ENCODE measurements at places on chromosomes 13 and 19. TPM values are rescaled to one million over a fixed set of nuclear protein-coding genes. Genes with fewer than 3 reads are reported as not detected.

The ZNF610 gene
- total RNA-seq = 2.3 TPM

DNA sequence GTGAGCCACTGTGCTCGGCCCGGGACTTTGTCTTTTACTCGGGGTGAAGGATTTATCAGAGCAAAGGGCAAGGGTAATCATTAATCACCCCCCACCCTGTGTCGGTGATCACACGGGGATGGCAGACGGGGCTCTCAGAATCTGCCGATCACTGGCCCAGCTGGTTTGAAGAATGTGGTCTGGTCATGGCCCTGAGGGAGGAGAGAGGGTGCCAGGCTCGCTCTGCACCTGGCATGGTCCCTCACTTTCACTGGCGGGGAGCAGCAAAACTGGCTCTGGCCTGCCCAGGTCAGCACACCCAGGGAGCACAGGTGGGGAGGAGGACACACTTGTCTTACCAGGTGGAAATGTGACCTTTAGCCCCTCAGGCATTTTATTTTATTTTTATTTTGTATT, 10.2 kb downstream of the REEP6 start:
- no peak for DNase-seq

The APOC4 gene
- total RNA-seq = not detected

DNA sequence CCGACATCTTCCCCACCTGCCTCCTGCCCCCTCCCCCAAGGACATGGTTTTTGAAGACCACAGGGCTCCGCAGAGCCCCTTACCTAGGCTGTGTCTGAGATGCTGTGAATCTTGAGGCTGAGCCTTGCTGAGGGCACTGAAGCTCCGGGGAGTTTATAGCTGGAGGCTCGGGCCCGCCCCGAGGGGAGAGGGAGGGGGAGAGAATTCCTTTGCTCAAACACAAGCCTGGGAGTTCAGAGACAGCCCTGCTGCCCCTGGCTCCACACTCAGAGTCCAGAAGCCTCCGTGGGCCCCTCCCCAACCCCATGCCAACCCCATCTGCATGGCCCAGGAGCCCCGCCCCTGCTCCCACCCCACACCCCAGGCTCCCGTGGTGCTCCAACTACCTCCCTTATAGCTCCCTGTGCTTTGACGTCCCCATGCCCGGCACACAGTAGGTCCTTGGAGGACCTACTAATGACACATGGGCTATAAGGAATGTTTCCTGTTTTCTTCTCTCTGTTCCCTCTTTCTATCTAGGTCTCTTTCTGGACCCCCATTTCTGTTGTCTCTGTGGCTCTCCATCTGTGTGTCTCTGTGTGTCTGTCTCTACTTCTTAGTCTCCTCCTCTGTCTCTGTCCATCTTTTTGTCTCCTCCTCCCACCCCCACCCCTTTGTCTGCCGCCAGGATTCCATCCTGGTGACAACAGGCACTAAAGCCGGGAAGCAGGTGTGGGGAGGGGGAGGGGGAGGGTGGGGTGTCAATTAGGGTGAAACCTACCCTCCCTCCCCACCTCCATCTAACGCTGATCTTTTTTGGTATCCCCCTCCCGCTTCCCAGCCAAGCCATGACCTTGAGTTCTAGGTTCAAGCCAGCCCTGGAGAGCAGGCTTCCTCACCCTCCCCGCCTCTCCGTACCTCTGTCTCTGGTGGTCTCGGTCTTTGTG, at the start of gene TNNT1:
TNNT1 (minus strand) TSS at position 129 of the 926 bp plus-strand sequence. CDS start 2,049 bp downstream, outside the sequence.
- DNase-seq = no peak

DNA sequence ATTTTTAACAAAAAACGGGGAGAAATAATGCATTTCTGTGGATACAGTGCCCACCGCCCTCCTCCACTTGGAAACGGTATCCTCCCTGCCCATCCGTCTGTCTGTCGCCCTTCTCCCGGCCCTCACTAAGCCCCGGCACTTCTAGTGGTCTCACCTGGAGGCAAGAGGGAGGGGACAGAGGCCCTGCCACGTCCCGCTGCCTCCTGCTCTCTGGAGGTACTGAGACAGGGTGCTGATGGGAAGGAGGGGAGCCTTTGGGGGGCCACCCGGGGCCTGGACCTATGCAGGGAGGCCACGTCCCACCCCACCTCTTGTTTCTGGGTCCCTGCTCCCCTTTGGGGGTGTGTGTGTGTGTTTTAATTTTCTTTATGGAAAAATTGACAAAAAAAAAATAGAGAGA, 3.0 kb upstream of the HAMP start:
- no peak for DNase-seq

The DAZAP1 gene
- total RNA-seq = 43.8 TPM

DNA sequence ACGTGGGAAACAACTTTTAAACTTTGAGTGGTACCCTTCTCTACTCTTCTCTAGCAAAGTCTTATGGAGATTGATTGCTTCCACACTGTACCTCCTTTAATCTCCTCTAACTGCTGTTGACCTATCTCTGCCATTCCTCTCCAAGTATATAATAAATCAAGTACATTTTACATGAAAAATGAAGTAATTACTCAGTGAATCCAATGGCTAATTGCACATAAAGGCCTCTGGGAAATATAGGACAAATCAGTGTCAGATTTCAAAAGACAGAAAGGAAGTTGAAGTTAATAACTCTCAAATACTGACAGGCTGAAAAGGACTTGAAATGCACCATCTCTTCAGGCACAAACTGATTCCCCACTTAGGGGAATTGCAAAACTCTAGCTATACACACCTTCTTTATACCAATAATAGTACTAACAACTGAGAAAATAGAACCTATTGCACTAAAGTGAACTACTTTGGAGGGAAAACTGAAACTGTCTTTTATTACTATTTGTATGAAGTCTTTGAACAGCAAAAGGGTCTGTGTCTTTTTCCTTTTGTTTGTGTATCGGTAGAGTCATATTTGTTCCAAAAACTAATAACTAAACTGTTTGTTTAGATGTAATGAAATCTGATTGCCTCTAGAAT, 701.1 kb downstream of the PCDH9 start:
- no peak for DNase-seq

DNA sequence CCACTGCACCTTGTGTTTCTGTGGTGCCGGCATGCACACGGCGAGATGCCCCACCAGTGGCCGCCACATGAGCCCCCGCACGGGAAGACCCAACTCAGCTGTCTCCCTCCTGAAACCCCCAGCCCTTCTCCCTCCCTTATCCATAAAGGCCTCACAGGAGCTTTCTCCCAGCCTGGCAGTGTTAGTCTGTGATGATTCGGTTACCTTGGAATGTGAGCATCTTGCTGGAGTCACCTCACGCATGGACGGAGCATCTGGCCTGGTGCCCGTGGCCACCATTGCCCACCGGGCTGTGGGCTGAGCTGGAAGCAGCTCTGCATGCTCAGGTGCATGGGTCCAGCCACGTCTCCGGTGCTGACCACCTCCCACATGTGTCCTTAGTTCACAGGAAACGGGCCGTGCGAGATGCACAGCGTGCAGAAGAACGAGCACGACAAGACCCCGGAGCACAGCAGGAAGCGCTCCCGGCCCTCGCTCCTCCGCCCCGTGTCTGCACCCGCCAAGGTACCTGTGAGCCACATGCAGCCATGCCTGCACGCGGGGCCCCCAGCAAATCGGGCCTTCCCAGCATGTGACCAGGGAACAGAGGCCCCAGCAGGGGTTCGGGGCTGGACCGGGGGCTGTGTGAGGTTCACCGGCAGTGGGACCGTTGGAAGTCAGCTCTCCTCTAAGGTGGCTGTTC, 22.0 kb downstream of the SIN3B start:
- no peak for DNase-seq

DNA sequence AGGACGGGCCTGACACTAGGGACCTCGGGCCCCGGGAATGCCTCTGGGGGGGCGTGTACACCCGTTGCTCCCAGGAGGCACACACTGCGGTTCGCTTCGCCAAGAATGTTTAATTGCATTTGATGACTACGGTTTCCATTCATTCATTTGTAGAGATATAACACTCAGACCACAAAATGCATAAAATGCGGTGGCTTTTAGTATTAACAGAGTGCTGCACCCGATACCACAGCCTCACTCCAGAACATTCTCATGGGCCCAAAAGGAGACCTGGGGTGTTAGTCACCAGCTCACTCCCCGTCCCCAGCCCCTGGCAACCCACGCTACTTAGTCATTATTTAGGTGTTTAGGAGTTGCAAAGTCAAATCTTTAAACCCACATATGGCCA, 21.8 kb downstream of the HCN2 start:
- DNase-seq = peak; percentile 57

- DNase-seq = peak; percentile 22
Observed at GRCh38 chr19:54208784-54209057, 8.1 kb downstream of the RPS9 start.

GRCh38 chr19:12784394-12784870, 6.9 kb upstream of the JUNB start:
- DNase-seq = no peak

DNA sequence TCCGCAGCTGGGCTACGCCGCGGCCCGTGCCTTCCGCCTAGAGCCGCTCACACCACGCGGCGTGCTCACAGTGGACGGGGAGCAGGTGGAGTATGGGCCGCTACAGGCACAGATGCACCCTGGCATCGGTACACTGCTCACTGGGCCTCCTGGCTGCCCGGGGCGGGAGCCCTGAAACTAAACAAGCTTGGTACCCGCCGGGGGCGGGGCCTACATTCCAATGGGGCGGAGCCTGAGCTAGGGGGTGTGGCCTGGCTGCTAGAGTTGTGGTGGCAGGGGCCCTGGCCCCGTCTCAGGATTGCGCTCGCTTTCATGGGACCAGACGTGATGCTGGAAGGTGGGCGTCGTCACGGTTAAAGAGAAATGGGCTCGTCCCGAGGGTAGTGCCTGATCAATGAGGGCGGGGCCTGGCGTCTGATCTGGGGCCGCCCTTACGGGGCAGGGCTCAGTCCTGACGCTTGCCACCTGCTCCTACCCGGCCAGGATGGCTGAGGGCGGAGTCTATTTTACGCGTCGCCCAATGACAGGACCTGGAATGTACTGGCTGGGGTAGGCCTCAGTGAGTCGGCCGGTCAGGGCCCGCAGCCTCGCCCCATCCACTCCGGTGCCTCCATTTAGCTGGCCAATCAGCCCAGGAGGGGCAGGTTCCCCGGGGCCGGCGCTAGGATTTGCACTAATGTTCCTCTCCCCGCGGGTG, 7.4 kb downstream of the DBP start:
- DNase-seq = peak; percentile 66

DNA sequence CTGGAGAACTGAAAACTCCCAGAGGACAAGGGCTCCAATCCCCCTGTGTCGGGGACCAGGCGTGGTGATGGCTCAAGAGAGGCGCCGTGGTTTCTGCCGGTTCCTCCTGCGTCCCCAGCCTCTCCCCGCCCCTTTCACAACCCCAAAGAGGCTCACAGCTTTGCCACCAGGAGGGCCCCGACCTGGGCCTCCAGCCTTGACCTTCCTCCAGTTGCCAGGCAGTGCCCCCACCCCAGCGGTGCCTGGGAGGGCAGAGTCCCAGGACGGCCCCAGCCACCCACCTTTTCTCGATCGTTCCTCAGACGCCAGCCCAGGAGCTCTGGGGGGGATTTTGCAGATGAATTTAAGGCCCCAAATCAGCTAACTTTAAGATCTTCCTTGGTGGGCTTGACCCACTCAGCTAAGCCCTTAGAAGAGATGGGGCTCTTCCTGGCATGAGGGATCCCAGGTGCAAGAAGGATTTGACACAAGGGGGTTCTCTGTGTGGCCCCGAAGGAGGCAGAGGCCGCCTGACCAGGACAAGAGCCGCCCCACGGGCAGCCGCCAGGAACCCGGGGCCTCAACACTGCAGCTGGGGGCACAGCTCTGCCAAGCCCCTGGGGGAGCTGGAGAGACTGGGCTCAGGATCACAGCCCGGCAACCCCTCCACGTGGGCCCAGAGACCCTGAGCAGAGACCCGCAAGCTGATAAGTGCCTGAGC, 47.0 kb downstream of the MCF2L start:
- DNase-seq = no peak

The LGALS14 gene
- not detected for total RNA-seq

The IGFL3 gene
- not detected for total RNA-seq

The TPM4 gene
- 1,097 TPM for total RNA-seq

DNA sequence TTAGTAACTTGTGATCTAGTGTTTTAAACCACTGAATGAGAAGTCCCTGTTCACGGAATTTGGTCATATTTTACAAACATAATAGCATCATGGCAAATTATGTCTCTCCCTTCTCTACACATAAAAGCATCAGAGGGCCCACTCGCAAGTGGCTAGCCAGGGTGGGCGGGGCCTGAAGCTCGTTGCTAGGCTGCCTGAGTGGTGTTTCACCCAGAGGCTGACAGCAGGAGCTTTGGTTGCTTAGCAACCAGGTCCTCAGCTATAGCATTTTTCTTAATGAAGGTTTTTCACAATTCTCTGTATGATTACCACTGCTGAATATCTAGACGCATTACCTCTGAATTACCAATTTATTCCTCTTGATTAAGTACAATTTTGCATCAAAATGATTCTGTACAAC, 126.5 kb downstream of the NALCN start:
- peak; percentile 10 for DNase-seq

GRCh38 chr13:106096661-106097092, 438.8 kb downstream of the EFNB2 start:
- no peak for DNase-seq

- no peak for DNase-seq
Observed at GRCh38 chr13:21636656-21637055, 32.7 kb upstream of the MICU2 start.

The SYCN gene
- not detected for total RNA-seq

DNA sequence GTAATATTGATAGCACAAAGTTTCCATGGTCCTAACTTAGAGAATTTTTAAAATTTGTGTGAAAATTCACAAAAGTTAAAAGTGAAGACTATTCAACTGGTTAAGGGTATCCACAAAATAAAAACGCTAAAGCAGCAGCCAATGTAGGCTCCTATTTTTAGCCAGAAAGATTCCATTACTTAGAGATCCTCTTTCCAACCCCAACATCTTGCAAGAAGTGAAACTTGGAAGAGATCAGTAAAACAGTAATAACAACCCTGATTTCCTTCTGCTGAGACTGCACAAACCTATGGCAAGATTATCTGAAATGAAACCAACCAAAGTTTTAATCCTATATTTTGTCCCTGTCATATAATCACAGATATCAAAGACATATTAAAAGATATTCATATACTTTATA, 8.5 kb downstream of the TBC1D4 start:
- DNase-seq = no peak

GRCh38 chr19:5607318-5608275, 15.0 kb downstream of the SAFB2 start:
- DNase-seq = no peak

DNA sequence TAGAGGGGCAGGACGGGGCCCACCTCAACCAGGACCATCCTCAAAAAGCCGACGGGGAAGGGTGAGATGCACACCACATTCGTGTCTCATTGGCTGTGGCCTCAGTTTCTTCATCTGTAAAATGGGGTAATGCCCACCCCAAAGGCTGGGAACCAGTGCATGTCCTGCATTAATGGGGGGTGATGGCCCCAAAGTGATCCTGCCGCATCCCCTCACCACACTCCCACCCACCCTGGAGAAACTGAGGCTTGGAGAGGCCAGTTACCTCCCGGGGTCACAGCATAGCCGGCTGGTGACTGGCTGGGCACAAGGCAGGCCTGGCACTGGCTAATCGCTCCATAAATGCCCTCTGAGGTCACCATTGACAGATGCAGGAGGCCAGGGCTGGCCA, 640 bp upstream of the MIDN start:
- DNase-seq = no peak

DNA sequence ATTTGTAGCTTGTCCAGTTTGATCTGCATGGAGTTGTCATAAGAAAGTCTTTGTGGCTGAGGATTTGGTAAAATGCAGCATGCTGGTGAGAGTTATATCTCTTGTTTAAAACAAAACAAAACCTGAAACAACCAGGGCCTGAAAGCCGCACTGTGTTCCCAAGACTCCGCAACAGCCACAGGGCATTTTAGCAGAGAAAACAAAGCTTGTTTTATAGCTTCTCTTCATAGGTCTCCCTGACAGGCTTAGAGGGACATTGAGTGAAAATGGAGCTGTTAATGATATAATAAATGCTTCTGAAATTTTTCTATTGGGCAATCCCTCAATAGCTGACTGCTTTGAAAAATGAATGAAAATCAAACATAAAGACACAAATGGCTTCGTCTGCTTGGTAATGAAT, 148.7 kb upstream of the RNF113B start:
- DNase-seq = no peak

All from fibroblast of the aortic adventitia (primary cell).